ENCODE measurements at places on chromosomes 6 and 20.

DNA sequence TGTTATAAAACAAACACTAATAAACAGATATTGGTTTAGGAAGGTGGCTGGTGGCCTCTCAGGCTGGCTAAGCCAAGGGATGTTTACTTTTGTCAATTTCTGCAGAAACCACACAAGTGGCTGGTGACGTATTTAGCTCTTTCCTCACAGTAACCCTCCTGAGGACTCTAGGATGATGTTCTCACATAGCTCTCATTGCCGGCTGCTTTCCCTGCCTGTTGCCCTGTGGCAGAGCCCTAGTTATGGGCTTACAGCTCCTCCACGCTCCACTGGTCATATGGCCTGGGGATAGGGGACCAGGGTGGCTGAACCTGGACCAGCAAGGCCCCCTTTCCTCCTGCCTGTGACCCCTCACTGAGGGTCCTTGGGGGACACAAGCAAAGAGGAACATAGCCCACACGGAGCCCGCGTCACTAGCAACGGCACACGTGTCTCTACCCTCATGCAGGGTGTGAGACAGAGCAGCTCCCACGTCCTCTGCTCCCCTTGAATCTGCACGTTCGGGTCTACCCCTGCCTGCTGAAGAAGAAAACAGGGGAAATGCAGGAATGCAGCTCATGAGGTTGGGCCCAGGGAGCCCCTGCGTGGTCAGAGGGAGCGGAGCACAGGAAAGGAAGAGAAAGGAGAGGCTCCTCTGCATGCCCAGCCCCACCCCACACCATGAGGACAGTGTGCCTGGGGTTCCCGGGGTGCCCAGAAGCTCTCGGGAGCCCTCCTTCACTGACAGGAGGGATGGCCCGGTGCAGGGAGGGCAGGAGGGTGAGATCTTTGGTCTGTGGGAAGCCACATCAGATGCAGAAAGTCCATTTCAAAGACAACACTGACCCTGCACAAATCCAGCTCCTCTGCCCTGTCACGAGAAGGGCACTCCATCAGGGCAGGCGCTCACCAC is 13.9 kb downstream of the RAMACL start:
- no peak for DNase-seq

GRCh38 chr6:159715166-159715565 is 12.1 kb upstream of the WTAP start:
- no peak for DNase-seq

- DNase-seq: no peak
These were observed 26.5 kb upstream of the EMILIN3 start for GRCh38 chr20:41392871-41393704.

GRCh38 chr20:25316506-25317190 is 68.8 kb downstream of the PYGB start:
- DNase-seq: no peak

DNA sequence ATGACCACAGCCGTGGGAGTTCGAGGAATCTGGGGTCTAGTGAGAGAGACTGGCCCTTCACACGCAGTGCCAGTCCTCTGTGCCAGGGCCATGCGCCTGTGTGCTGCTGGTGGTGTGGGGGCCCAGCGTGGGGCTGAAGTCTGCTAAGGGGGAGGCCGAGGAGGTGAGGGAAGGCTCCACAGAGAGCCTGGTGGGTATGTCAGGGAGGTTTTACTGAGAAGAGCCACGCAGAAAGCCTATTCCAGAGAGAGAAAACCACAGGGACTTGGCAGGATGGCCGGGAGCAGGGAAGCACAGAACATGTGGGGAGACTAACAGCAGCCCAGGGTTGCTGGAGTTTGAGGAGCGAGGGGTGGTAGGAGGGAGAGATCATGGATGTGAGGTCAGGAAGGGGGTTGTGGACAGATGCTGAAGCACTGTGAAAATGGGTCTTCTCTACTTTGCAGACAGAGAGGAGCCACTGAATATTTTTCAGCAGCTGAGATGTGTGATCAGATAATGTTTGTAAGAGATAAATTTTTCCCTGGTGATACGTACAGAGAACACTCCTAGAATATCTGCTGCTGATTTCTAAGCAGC is 35.3 kb downstream of the DUSP22 start:
- DNase-seq: no peak

DNA sequence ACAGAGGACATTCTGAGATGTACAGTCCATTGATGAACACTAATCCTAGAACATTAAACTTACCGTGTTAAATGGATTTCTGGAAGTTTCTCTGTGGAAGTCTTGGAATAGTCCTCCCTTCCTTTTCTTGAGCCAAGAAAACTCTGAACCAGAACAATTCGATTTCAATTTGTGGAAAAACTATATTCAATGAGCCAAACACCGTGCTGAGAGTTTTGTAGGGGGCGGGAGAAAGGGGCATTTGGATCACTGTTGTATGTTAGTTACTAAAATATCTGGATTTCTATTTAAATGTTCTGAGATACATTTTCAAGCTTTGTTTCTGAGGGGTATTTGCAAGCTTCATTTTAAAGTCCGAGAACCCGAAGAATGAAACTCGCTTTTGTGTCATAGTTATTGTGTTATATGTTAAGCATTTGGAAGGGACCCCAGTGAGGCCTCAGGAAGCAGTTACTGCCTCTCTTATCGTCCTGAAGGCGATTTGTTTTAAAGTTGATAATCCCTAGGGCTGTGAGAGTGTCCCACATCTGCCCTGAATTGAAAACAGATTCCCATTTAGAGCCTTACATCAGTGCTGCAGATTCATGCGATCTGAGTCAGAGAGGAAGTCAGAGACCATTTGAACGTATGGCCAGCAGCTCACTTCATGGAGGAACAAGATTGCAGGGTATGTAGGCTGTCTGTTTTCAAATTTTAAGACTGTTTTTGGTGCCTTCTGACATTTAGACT is 70.8 kb upstream of the SASH1 start:
- no peak for DNase-seq

DNA sequence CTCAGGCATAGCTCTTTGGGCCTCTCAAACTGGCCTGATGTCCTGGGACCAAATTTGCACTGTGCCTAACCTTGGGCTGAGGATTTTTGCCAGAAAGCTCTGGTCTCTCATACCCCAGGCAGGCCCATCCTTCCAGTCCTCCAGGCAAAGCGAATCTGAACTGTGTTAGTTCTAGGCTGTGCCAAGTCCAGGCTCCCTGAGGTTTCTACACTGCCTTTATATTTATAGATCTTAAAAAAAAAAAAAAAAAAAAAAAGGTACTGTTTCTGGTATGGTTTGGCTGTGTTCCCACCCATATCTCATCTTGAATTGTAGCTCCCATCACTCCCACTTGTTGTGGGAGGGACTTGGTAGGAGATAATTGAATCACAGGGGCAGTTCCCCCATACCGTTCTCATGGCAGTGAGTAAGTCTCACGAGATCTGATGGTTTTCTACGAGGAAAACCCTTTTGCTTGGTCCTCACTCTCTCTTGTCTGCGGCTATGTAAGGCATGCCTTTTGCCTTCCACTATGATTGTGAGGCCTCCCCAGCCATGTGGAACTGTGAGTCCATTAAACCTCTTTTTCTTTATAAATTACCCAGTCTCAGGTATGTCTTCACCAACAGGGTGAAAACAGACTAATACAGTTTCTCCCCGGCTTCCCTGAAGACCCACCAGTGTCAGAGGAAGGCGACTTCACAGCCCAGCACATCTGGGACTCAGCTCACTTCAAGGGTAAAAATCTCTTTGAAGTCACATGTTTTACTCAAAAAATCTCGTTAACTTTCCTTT is 39.0 kb upstream of the TBXT start:
- DNase-seq: no peak

GRCh38 chr6:159979136-159979874 is 10.4 kb downstream of the IGF2R start:
- DNase-seq: peak; percentile 84

GRCh38 chr6:161110028-161110779 is 118.6 kb downstream of the MAP3K4 start:
- no peak for DNase-seq

DNA sequence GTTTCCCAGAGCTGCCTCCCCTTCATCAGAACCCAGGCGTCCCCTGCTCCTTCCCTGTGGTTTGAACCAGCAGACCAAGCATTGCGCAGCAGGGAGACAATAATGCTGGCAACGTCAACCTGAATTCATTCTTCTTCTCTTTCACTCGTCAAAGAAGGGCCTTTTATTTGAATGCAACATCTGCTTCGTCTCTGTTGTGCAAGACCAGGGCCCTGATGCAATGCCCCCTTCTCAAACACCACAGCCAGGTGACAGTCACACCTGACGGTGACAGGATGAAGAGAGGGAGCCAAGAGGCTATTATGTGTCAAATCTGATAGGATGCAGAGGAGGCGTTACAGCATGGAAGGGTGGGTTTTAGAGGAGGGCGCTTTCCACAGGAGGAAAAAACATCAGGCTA is 8.0 kb downstream of the INSM1 start:
- DNase-seq: no peak

DNA sequence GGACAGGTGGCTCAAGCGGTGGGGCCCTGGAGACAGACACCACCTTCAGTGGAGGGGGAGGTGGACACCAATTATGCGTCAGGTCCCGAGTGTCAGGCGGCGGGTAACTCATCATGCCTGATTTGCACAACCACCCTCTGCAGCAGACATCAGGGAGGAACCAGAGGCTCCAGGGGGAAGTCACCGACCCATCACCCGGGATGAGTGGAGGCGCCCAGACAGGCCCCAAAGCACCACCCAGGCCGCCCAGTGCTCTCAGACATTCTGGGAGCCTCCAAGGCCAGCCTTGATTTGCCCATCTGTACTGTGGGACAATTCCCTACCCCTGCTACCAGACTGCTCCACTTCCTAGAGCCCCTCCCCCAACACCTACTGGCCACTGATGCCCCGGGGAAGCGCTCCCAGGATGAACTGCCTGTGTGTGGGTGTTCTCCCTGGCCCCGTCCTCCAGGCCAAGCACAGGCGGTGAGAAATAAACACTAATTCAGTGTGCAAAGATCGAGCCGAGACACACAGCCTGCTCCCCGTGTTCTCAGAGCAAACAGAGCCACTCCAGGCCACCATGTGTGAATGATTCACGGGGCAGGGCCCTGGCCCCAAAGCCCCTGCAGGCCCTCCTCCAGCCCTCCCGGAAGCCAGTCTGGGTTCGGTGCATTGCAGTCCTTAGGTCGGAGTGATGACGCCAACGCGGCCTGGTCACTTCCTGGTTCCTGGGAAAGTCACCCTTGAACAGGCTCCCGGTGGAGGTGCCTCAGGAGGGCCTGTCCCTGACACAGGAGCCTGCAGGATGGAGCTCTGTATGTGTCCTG is 107.2 kb downstream of the ASXL1 start:
- DNase-seq: no peak

GRCh38 chr6:4901386-4902061 is 102.3 kb downstream of the RPP40 start:
- DNase-seq: no peak

DNA sequence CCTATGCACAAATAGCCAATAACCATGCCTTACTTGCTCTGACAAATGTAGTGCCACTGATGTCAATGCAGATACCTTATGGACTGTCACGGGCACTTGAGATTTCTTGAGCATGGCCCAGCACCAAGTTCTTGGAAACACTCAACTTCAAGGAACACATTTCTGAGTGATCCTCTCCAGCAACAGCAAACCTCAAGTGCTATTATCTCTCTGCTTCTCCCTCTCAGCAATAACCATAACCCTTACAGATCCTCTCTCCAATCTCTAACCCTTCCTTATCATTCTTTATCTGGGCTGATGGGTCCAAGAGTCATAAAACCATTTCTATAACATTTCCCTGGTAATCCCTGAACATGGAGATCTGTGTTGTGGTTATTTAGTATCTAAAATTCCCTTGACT is 266.9 kb upstream of the STXBP5 start:
- DNase-seq: no peak

GRCh38 chr20:25135031-25135430 is 53.1 kb upstream of the VSX1 start:
- no peak for DNase-seq

GRCh38 chr6:26223228-26223627 is 136.0 kb downstream of the HFE start:
- DNase-seq: no peak

- no peak for DNase-seq
These were observed 101.4 kb upstream of the NHSL1 start for GRCh38 chr6:138600726-138601125.
